ENCODE measurements at places on chromosomes 5 and 9.

DNA sequence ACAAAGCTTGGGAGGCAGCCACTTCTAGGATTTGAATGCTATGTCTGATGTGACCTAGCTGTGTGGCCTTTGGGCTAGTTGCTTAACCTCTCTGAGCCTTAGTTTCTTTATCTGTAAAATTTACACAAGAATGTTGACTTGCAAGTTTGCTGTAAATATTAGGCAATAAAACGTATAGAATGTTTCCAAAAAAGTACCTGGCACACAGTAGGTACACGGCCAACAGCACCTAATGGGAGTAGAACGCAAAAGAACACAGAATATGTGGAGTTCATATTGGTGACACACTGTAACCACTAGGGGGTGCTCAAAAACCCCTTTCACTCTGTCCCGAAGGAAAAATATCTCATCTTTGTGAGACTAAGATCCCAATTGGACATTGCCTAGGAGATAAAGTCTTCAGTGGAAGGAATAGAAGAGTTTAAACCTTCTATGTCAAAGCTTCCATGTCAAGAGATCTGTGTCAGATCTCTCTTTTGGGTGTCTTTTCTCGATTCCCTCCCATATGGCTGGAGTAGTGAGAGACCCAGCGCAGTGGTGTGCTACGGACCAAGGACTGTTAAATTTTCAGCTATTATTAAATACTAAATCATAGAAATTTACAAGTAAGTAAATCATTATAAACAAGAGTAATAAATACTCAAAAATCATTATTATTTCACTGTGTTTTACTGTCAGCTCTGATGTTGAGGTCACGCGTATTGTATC lies 145.4 kb upstream of the RAD23B start:
- no peak for DNase-seq

- no peak for DNase-seq
These were observed 343.2 kb upstream of the DAP start for GRCh38 chr5:11104210-11104609.

- DNase-seq, result no peak
These were observed 132.8 kb downstream of the MACROH2A1 start for GRCh38 chr5:135266303-135266635.

- no peak for DNase-seq
These were observed 15.1 kb upstream of the CSNK1G3 start for GRCh38 chr5:123496892-123497291.

GRCh38 chr9:89730715-89731114 lies 125.9 kb downstream of the GADD45G start:
- no peak for DNase-seq

DNA sequence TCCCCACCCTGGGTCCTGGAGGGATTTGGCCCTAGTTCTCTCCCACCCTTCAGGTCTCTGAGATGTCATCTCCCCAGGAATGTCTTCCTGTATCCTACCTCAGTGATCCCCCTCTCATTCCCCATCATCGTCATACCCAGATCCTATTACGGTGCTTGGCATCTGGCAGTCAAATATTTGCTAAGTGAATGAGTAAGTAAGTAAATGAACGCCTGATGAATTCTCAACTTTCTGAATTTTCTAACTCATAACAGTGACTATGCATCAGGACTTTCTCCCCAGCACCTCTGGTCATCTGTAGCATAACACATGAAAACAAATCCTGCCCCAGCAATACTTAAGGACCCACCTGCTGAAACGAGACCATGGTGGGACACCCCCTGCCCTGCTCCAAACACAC lies 244.2 kb downstream of the EBF1 start:
- no peak for DNase-seq

- DNase-seq, result no peak
These were observed 37.9 kb downstream of the MED27 start for GRCh38 chr9:132041798-132042197.

GRCh38 chr5:157109744-157110143 lies 900 bp upstream of the HAVCR2 start:
- DNase-seq, result no peak

DNA sequence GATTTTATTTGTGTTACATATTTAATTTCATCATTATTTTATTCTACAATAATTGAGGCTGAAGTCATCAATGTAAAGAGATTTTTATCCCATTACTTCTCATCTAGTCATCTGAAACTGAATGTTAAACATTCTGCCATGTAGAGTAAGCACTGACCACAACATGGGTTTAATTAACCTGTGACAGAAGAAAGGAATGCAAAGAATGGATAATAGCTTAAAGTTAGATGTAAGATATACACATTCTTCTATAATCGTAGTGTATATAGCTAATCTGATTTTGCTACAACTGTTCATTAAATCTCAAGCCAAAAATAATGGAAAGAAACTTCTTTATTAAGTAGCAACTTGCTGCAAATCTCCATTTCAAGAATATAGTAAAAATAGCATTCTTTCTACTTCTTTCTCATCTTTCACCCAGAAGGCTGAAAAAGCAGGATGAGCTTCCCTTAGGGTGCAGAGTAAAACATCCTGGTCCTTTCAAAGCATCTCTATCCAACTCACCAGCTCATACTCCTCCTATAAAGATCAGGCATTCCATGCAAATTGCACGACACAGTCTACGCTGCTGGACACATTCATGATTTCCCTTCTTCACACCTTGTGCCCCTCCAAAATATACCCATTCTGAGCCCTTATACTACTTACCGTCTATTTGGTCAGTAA lies 115.2 kb downstream of the EFNA5 start:
- DNase-seq, result no peak

DNA sequence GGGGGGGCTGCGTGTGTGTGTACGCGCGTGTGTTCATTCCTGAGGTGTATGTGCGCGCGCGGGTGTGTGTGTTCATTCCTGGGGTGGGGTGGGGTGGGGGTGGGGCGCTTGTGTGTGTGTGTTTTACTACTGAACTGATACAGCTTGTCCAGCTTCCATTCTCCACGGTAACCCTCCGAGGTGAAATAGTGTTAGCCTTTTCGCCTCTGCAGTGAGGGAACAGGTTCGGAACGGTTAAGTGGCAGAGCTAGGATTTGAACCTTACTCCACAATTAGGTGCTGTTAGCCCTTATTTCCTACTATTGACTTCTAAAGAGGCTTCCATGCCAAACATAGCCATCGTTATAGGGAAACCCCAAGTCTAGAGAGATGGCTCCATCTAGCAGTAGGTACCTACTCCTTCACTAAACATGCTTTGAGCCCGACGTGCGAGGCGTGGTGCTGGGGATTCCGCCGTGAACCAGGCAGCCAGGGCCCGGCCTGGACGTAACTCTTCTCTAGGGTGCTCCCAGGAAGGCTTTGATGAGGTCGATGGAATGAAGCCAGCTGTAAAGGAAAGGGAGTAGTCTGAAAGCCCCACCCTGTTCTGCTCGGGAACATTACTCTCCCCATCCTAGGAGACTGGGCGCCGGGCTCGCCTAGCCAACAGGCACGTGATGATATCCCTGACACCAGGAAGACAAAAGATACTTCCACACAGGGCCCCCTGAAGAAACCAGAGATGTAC lies 782 bp upstream of the SKP1 start:
- no peak for DNase-seq

DNA sequence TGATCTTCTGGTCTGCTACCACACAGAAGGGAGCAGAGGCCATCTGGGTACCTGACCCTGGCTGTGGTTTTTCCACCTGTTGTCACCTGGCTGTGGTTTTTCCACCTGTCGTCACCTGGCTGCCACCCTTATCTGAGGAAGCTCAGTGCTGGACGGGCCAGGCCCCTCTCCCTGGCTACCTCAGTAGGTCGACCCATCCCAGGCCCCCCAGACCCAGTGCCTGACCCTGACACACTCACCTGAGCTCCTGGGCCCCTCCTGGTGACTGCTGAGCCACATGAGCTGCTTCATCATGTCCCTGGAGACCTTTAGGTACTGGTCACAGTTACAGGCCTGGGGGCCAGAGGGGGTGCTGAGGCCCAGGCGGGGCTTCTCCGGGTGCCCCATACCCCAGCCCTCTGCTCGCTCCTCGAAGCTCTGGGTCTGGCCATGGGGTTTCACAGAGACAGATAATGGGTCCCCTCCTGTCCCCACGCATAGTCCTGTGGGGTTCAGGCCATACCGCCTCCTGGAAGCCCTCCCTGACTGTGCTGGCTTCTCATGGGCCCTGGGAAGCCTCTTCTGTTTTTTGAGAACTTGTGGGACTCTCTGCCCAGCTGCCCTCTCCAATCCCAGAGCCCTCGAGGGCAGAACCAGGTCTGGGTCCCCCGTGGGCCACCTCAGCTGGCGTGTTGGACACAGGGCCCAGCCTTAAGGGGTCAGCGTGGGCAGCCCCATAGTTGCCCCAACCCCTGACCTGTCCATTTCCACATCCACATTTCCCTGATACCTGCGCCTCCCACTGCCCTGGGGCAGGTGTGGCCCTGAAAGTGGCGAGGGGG lies 7.5 kb upstream of the NRARP start:
- no peak for DNase-seq

DNA sequence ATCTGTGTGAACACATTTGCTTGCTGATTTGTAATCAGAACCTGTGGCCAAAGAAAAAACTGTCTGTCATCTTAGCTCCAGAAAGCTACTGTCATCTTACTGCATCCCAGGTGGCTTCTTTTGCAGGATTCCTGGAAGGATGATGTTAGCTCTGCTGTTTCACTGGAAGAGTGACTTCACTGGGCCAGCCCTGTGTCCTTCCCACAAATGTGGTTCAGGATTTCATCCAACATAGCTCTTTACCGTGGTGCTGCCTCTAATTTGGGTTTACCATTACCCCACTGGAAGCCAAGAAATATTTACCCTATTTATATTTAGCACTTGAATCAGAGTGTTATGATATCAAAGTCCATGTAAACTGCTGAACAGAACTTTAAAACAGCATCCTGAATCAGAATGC lies 501.0 kb downstream of the GADD45G start:
- DNase-seq, result no peak

- DNase-seq, result no peak
These were observed 102.4 kb downstream of the NFIB start for GRCh38 chr9:14211564-14211963.

DNA sequence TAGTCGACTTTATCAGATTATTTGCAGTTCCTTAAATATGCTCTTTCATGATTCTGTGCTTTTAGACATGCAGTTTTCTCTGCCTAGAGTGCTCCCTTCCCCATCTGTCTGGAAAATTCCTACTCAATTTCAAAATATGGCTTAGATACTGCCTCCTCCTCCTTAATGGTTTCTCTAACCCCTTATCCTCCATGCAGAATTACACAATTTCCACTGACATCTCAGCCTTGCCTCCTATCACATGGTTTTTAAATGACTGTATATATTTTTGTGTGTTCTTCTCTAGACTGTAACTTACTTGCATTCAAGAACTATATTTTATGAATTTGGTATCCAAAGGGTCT lies 85.2 kb downstream of the SLC44A1 start:
- DNase-seq, result no peak

GRCh38 chr5:177309351-177310191 lies 2.1 kb downstream of the MXD3 start:
- DNase-seq, result no peak

- no peak for DNase-seq
These were observed 143.8 kb downstream of the MAST4 start for GRCh38 chr5:66739951-66740350.

DNA sequence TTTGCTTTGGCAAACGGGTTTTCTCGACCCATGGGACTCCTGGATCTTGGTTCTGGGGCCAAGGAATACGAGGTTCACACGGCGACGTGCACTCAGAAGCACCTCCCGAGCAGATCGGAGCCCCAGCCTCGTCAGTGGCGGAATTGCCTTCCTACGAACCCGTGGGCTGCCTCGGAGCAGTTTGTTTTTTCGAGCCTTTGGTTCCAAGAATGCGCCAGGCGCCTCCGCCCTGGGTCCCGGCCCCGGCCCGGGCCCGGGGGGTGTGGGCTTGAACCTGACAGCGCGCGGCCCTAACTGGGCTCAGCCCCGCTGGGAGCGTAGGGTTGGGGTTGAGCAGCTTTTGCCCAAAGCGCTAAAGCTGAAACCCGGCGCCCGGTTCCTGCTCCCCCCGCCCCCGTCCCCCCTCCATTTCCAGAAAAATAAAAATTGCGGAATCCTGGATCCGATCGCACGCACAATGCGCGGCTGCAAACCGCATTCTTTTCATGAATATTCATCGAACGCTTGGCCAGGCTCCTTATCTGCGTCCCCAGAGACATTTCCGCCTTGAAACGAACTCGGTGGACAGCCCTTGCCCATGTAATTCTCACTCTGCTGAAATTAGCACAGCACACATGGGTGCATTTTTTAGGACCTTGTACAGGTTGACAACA lies 1.0 kb downstream of the BASP1 start:
- DNase-seq, result no peak

GRCh38 chr5:139116100-139116655 lies 82.0 kb downstream of the SIL1 start:
- DNase-seq, result no peak

DNA sequence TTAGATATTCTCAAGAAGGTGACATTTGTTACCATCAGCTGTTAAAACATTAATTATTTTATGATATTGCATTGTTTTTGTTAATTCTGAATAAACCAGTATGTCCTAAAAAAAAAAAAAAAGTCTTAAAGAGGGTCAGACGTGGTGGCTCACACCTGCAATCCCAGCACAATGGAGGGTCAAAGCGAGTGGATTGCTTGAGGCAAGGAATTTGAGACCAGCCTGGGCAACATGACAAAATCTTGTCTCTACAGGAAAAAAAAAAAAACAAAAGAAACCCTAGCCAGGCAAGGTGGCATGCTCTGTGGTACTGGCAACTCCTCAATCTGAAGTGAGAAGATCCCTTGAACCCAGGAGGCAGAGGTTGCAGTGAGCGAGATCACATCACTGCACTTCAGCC lies 46.8 kb downstream of the CYLC2 start:
- no peak for DNase-seq

DNA sequence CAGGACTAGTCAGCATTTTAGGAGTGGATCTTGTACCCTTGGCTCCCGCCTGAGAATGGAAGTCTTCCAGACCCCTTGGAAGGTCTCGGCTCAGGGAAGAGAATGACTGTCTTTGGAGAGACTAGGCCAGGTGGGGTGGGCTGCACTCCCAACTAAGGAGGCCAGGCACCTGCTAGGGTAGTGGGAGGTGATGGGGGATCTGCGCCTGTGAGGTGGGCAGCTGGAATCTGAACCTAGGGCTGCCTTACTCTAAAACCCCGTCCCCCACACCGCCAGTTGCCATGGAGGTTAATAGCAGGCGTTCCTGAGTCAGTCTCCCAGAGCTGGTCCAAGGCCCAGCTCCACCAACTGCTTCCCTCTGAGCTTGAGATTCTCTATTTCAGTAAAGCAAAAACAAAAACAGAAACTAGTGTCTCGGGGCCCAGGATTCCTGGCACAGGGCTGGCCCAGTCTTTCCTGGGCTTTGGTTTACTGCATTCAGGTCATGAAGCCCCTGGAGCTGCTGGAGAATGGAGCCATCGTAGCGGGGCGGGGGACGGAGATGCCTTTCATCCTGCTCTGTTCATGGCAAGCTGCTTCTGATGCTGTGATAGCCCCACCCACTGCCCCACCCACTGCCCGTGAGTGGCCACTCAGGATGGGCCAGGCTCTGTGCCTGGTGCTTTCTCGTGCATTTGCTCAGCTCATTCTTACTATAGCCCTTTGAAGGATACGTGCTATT lies 57.5 kb downstream of the DAB2IP start:
- no peak for DNase-seq

Data from GM04503 (cell line).